ENCODE measurements at places on chromosomes 3 and 15. TPM values are rescaled to one million over a fixed set of nuclear protein-coding genes. Genes with fewer than 3 reads are reported as not detected.

The RLBP1 gene
- not detected for total RNA-seq

The VILL gene
- 8.0 TPM for total RNA-seq

The PAQR5 gene
- 7.9 TPM for total RNA-seq

The MUSTN1 gene
- total RNA-seq, result not detected

The SCG5 gene
- 15.3 TPM for total RNA-seq

The CCR1 gene
- total RNA-seq, result 7.6 TPM

The TMEM212 gene
- total RNA-seq, result not detected

The PP2D1 gene
- not detected for total RNA-seq

The AP3B2 gene
- 0.15 TPM for total RNA-seq

The VWA5B2 gene
- total RNA-seq, result not detected

The FAM107A gene
- under 0.01 TPM for total RNA-seq

The ZNF660 gene
- 2.5 TPM for total RNA-seq

The SI gene
- total RNA-seq, result not detected

The TPRG1 gene
- total RNA-seq, result 0.17 TPM

The CAMKV gene
- total RNA-seq, result not detected

The NAA50 gene
- total RNA-seq, result 358 TPM

The KBTBD8 gene
- total RNA-seq, result 1.3 TPM

The LNP1 gene
- total RNA-seq, result 6.8 TPM
